Germinal center (tissue), 1 donor: ENCODE measurements at places on chromosomes 6 and 20.

GRCh38 chr20:3560578-3560977 lies 89.8 kb downstream of the ATRN start:
- DNase-seq = no peak

GRCh38 chr6:140504776-140505175 lies 1130.3 kb upstream of the CITED2 start:
- DNase-seq = no peak

GRCh38 chr20:20399531-20400500 lies 31.9 kb downstream of the INSM1 start:
- DNase-seq = no peak

DNA sequence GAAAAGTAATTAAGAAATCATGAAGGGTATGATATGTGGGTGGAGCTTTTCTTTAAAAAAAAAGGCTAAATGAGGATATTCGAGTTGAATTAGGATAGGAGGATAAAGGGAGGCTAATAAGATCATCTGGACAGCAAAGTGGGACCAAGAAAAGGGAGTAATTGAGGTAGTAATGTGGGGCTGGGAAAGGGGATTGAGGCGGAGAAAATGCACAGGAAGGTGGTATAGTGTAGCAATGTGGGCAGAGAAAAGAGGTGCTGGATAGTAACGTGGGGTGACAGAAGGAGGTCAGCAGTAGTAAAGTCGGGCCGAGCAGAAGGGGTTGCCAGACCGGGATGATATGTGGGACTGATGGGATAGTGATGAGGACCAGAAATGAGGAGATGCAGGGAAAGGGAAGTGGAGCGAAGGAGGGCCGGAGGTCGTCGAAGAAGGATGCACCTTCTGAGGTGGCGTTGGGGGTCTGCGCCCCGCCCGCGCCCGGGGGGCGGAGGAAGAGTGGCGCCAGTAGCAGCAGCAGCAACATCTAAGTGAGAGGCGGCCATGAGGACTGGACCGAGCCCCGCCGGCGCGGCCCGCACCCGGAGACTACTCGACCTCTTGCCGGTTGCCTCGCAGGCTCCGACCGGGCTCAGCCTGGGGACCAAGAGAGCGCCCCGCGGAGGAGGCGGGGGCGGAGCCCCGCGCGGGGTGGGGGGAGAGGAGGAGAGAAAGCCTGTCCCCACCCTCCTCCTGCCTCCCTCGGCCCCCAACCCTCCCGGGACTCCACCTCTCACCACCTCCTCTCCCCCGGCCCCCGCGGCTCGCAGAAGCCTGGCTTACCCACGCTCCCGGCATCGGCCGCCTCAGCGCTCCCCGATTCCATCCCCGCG lies 887 bp downstream of the GABBR1 start:
- DNase-seq = peak; percentile 64

DNA sequence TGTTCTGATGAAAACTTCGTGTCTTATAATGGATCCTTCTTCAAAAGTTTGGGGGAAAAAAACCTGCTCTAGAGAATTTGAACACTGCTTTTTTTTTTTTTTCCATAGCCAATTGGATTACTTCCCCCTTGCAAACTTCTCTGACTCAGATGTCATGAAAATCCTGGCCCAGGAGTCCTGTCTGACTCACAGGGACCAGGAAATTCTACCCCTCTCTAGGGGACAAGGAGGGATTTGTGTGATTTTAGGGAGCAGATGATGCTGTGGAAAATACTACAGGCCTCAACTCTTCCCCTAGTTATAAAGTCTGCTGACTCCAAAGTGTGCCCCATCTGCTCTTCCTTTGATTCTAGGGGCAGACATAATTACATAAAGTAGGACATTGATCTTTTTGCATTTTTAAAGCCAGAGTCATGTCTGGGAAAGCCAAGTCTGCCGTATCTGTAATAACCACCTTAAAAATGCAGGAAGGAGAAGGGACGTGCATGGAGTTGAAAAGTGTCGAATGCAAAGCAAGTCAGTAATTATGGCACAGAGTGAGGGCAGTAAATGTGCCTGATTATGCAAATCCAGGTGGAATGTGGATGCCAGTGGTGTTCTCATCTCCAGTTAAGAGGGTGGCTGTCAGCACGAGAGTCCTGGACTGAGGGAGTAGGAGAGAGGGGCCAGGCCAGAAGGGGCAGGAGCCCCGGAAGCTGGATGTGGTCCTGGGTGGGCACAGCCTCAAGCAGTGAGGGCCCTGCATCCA lies 144.3 kb upstream of the SULF2 start:
- no peak for DNase-seq

- no peak for DNase-seq
Measured at GRCh38 chr6:70709826-70710225, 42.1 kb downstream of the SMAP1 start.

GRCh38 chr6:4983322-4983721 lies 20.5 kb downstream of the RPP40 start:
- no peak for DNase-seq

DNA sequence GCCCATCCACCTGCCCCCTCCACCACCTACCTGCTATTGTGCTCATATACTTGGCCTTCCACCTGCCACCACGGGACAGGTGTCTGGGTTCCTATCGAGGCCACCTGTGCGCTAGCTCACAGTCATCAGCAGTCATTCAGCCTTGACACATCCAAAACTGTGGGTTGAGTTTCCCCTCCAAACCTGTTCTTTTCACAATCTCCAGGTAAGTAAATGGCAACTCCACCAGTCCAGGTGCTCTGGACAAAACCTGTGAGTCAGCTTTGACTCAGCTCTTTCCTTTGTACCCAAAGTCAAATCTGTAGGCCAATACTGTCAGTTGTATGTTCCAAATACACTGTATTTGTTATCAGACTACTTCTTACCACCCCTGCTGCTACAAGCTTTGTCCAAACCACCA lies 52.6 kb downstream of the SPTLC3 start:
- DNase-seq = no peak

GRCh38 chr6:25042984-25043725 lies 107.4 kb upstream of the RIPOR2 start:
- DNase-seq = no peak

GRCh38 chr6:81767163-81767891 lies 14.8 kb upstream of the TENT5A start:
- DNase-seq = no peak

DNA sequence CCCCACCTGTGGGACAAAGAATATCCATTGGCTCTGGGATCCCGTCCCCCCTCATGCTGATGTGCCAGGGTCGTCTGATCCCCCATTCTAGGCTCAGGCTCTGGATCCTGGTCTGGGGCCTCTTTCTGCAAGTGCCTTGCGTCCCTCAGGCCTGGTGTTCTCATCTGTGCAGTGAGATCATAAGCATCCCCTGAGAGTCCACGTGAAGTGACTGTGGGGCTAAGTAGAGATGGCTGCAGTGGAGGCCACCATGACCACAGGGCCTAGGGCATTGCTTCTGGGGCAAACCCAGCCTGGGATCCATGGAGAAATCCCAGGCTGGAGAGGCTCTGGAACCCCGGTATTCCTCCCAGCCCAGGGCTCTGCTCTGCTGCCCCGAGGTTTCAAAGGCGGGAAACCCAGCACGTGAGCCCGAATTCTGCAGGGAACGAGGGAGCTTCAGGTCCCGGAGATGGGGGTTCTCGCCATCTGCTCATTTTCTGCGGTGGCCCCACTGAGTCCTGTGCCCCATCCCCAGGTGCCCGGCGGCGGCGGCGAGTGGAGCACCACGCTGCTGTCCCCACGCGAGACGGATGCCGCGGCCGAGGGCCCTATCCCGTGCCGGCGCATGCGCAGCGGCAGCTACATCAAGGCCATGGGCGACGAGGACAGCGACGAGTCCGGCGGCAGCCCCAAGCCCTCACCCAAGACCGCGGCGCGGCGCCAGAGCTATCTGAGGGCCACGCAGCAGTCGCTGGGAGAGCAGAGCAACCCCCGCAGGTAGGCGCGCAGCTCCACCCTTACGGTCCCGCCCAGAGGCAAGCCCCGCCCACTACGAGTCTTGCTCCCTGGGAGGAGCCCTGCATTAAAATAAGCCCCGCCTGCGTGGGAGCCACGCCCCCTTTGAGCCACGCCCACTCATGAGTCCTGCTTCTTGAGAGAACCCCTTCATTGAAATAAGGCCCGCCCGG lies 105.5 kb upstream of the MYL9 start:
- DNase-seq = peak; percentile 82

DNA sequence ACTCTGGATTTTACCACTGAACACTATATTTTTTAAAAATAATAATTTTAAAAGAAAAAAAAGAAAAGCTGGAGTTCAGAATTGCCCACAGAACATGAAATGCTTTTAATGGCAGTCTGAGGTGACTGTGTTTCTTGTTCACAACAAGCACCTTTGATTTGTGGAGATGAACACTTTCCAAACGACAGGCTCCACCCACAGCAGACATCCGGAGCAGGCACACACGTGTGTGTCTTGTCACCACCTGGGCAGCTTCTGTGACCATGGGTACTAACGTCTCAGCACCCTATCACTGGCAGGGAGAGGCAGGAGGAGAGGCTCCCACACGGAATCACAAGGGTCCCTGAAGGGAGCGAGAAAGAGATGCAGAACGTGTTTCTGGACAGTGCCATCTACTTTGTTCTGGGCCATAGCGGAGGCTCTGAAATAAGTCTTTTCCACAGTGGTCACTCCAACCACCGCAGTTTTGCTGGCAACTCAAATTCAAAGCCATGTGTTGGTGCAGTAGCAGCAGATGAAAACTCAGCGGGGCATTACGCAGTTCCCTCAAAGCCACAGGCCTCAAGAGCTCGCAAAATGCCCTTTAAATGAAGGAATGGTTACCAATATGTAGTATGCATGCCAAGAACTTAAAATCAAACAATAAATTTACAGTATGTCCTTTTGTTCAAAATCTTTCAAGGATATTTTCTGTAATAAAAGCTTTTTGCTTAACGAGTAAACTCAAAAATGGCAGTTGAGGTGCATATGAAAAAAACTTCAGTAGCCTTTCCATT lies 242.2 kb downstream of the FOXC1 start:
- no peak for DNase-seq

GRCh38 chr6:11428371-11428770 lies 109.2 kb upstream of the TMEM170B start:
- DNase-seq = no peak

GRCh38 chr20:32506721-32507120 lies 78.4 kb downstream of the NOL4L start:
- DNase-seq = no peak

DNA sequence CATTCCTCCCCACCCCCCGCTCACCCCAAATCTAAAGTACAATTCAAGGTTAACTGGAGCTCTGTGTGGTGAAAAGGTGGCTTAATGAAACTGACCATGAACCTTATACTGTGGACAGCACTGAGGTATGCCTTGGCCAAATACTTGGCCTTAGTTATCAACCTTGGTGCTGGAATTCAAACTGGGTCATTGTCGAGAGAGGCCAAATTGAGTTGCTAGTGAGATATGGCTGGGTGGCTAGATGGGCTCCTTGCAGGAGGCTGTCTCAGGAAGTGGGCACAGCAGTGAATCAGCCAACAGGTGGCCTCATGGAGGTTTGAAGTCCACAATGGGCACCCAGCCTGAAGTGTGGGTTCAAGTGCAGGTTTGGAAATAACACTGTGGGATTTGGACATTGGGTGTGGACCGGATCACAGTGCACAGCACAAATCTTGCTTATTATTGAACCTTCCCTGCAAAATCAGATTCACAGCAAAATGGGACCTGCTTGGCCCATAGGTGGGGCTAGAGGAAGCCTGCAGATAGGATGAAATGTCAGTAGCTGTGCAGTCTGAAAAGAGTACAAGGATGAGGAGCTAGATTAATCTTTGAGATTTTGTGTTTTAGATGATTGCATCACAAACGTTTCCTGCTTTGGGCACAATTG lies 5.6 kb upstream of the BTBD3 start:
- DNase-seq = no peak

DNA sequence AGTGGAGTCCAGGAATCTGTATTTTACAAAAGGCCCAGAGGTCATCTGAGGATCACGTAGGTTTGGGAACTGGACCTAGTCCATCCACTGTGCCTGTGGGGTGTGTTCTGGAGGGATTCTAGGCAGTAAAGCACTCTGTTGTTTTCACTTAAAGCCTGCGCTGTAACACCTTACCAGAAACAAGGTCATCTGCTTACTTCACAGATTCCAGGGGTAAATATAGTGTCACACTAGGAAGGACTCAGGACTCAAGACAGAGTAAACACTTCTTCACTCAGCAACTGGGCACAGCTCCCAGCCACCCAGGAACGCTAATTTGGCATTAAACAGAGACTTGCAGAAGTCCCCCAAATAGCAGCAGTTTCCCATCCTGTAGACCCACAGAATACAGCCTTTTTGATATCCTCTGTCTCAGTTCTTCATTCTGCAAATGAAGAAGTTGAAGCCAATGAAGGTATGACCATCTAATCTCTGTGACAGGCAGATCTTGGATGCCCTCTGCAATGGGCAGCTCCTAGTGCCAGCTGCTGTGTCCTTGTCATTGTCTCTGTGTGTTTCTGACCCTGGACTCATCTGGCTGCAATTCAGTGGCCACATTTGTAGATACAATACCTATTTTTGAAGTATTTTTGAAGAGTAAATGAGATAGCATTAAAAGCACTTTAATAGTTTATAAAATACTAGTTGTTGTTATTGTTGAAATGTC lies 129.1 kb downstream of the SLC24A3 start:
- no peak for DNase-seq

DNA sequence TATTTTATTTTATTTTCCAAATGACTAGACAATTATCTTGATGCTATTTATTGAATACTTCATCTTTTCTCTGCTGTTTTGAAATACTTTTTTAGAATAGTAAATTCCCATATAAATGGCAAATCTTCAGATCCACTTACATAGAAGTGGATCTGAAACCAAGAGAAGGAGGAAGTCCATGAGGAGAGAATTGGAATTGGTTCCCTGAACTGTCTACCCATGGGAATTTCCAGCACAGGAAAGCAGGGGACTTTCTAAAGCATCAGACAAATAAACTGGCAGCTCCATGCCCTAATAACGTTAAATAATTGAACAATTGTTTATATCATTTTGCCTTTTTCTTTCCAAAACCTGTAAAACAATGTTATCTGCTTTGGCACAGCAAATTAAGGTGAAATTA lies 47.1 kb upstream of the PNRC1 start:
- no peak for DNase-seq

GRCh38 chr6:20365456-20365855 lies 36.2 kb upstream of the E2F3 start:
- DNase-seq = no peak

GRCh38 chr6:93786474-93787330 lies 367.3 kb upstream of the EPHA7 start:
- DNase-seq = no peak

DNA sequence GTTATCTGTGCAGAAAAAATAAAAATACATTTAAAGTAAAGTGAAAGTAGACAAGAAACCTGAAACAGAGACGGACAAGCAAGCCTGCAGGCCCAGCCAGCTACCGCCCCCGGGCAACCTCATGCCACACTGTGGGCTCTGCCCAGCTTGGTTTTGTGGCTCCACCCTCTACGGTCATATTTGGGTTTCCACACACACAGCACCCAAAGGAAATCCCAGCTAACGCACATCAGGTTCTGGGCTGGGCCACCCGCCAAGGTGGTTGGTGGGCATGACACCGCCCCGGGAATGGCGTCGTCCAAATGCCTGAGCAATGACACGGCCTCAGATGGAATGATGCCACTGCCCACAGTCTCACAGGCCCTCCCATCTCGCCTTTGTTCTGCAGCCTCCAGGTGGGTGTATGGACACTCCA lies 22.9 kb downstream of the FAM110A start:
- DNase-seq = no peak

GRCh38 chr6:14880052-14880451 lies 365.8 kb upstream of the JARID2 start:
- no peak for DNase-seq
